Brain (organoid and tissue), 16 donors: ENCODE measurements at places on chromosomes 2 and 18. TPM values are rescaled to one million over a fixed set of nuclear protein-coding genes. Genes with fewer than 3 reads are reported as not detected.

GRCh38 chr18:48436907-48437306 lies 27.7 kb upstream of the ZBTB7C start:
- no peak for DNase-seq

DNA sequence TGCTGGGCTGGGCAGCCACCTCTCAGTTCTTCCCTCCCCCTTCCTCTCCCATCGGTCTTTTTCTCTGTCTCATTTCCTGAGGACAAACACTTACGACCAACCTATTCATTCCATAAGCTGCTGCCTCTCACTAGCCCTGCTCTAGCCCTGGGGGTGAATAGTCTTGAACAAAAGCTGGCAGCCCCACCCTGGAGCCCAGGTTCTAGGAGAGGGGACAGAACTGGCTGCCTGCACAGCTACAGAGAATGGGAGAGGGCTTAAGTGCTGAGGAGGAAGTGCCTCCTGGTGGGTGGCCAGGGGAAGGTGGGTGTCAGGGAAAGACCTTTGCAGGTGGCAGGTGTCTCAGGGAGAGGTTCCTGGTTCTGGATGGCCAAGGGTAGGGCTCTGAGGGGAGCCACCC lies 22.8 kb downstream of the ANO7 start:
- no peak for DNase-seq

GRCh38 chr2:164835302-164835701 lies 6.3 kb downstream of the COBLL1 start:
- DNase-seq: no peak

DNA sequence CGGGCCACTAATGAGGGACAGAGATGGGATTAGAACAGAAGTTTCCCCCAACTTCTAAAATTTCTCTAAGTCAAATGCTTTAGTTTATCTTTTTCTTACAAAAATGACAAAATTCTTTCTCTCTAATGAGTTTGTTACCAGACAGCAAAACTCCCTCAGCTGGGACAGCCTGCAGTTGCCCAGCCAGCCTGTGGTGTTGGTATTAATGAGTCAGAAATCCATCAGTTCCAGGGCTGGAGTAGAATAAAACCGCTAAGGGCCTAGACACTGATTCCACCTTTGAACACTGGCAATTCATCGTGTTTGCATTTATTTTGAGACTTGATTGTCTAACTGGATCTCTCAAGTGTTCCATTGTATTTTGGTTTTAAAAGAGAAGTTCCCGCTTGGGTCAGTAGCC lies 38.3 kb upstream of the SMAD2 start:
- DNase-seq: no peak

DNA sequence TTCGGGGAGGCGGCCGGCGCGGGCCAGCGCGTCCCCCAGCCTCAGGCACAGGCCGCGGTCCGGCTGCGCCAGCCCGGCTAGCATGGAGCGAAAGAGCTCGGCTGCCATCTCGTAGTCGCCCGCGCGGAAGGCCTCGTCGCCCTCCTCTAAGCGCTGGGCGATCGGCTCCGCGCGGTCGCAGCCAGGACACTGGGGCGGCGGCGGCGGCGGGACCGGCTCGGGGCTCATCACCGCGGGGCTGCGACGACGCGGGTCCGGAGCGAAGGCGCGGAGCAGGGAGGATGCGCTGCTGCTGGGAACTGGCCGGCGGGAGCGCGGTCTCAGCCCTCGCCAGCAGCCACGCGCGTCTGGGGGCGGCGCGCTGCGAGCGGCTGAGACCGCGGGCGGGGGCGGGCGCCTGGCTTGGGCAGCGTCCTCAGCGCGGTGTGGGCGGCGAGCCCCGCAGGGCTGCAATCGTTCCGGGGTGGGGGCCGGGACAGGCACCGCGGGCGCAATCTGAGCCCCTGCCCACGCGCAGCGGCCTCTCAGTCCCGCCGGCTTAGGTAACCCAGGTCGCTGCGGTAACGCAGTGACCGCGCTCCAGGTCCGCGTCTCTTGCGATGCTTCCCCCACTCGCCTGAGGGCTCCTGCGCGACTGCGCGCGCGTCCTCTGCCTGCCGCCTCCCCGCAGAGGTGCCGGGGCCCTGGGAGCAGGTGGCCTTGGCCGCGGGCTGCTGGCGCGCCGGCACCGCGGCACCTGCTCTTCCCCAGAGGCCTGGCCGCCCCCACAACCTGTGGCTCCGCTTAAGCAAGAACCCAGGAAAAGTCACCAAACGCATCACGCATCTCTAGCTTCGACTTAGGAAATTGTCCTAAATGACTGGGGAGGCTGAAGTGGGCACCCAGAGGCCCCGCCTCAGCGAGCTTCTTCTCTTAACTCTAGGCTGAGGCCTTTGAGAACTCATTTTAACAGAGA lies at the start of gene LONRF2:
Gene LONRF2 (minus strand): TSS at position 636 of the 955 bp plus-strand sequence. CDS start 408 bp downstream, at position 228.
- peak; percentile 83 for DNase-seq

DNA sequence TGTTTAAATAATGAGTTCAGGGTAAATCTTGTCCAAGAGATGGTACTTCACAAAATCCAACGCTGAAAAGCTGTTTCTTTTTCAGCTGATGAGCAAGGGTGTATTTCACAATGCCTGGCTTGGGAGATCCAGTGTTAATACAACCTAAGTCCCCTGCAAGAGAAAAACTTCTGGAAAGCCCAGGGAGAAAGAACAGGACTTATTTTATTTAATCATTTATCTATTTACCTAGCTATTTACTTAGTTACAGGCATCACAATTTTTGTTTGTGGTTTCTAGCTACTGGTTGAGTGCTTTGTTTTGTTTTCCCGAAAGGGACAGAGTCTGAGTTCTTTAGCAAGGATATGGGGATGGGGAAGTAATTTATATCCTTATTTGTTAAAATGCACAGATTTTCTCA lies 598.2 kb upstream of the SYT4 start:
- DNase-seq: no peak

DNA sequence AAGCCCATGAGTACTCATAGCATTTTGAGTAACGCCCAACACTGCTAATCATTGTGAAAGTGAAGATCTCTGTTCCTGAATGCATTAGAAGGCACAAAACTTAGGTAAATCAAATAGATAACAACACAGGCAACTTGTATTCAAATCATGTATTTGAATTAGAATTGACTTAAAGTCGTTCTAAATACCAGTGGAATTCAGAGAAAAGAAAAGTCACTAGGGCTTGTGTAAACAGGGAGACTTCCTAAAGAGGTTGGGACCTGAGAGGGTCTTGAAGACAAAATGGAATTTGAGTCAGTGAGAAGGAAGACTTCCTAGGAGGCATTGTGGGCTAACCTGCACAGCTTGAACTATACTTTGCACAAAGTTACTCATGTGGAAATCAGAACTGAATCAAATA lies 127.2 kb downstream of the CTNNA2 start:
- DNase-seq: no peak

GRCh38 chr2:212726403-212726802 lies 187.8 kb upstream of the ERBB4 start:
- DNase-seq: no peak

FOSL2 gene
- polyA plus RNA-seq: 13.7 TPM
